ENCODE measurements at places on chromosomes 1 and 21. TPM values are rescaled to one million over a fixed set of nuclear protein-coding genes. Genes with fewer than 3 reads are reported as not detected.

DNA sequence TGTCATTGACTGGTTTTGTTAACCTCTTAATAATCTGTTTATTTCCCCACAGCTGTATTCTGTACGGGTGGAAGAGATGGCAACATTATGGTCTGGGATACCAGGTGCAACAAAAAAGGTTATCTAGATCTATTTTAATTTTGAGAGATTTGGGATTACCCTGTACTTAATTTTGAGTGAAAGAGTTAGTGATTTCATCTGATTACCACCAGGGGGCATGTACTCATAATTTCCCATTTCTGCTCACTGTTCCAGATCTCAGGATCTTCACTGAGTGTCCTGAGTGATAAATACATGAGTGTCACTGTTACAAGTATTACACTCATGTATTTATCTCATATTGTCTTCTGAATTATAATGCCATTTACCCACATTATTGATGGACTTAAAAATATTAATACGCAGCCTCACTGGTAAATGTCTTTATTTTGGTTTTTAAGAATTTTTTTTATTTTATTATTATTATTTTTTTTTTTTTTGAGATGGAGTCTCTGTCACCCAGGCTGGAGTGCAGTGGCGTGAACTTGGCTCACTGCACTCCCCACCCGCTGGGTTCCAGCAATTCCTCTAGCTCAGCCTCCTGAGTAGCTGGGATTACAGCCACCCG, 27.4 kb downstream of the DTL start:
- peak; percentile 54 for DNase-seq
- no peak overlapping the region for H3K4me3 ChIP-seq
- peaks cover 20% of the 10 kb centered on the region for H3K36me3 ChIP-seq
- no peak overlapping the region for H3K27ac ChIP-seq
- no peaks in the 10 kb centered on the region for H3K4me1 ChIP-seq

GRCh38 chr1:8571200-8571984, 246.0 kb downstream of the RERE start:
- H3K4me3 ChIP-seq, result no peak overlapping the region
- peaks cover 5% of the 10 kb centered on the region for H3K4me1 ChIP-seq
- DNase-seq, result no peak
- no peak overlapping the region for H3K27ac ChIP-seq
- H3K36me3 ChIP-seq, result no peaks in the 10 kb centered on the region

The HMGN2 gene
- 285 TPM for polyA plus RNA-seq

DNA sequence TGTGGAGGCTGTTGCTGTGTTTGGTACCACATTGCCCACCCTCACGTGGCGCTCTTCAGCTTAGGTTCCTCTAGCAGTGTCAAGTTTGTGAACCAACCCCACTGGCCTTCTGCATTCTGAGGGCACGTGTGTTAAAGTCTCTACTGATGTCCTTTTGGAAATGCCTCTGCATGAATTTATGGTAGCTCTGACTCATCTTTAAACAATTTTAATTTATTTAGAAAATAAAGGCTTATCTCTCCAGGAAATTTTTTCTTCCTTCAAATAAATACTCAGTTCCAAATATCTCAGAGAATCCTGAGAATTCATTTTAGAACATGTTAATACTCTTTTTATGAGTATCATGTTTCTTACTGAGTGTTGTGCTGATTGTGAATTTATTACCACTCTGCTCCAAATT, 5.5 kb downstream of the CD1D start:
- no peak for DNase-seq
- peaks cover 56% of the 10 kb centered on the region for H3K4me1 ChIP-seq
- peak overlapping the region; percentile 91 for H3K27ac ChIP-seq
- H3K4me3 ChIP-seq, result no peak overlapping the region
- peaks cover 28% of the 10 kb centered on the region for H3K36me3 ChIP-seq

The CRABP2 gene
- 1.1 TPM for polyA plus RNA-seq

The ARHGAP30 gene
- polyA plus RNA-seq, result 101 TPM

- H3K27me3 ChIP-seq, result no peaks in the 10 kb centered on the region
- H3K36me3 ChIP-seq, result no peaks in the 10 kb centered on the region
- peak; percentile 76 for DNase-seq
- H3K4me3 ChIP-seq, result peak within 1 kb of the TSS; percentile 3
- peaks cover 19% of the 10 kb centered on the region for H3K4me1 ChIP-seq
- peak within 1 kb of the TSS; percentile 44 for H3K27ac ChIP-seq
Observed at GRCh38 chr1:160646711-160647328, at the start of gene SLAMF1. TSS of gene SLAMF1 (minus strand) at chr1:160647044. CDS start at chr1:160646945, 99 bp downstream.

The ANKRD65 gene
- polyA plus RNA-seq, result not detected

- no peak overlapping the region for H3K4me3 ChIP-seq
- no peaks in the 10 kb centered on the region for H3K27me3 ChIP-seq
- H3K27ac ChIP-seq, result peak overlapping the region; percentile 43
- DNase-seq, result peak; percentile 60
- no peaks in the 10 kb centered on the region for H3K36me3 ChIP-seq
Observed at GRCh38 chr1:160625725-160626498, 20.9 kb downstream of the SLAMF1 start.

The PLA2G5 gene
- polyA plus RNA-seq, result not detected

DNA sequence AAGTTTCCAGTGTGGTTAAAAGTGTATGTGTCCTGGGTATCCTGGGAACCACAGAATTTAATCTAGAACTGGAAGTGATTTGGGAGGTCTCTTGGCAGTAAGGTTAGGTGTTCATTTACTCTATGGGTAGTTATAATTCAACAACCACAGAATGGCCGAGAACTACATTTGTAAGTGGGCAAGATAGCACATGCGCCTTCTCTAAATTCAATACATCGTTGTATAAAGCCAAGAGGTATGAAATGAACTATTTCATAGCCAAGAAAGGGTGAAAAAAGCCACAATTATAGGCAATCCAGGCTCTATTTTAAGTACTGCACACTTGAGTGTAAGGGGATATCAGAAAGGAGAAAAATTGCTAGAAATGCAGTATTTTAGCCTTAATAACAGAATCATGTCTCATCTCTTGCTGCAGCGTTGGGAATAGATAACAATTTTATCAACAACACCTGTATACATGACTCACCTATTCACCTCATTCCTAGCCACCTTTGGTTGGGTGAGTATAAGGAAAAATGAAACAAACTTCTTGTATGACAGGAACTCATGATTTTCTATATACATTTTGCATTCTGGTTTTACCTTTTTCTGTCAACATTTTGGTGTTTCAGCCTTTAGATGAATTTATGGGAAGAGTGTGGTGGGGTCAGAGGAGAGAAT, 4.5 kb downstream of the SDCCAG8 start:
- no peaks in the 10 kb centered on the region for H3K36me3 ChIP-seq
- H3K27ac ChIP-seq, result no peak overlapping the region
- no peaks in the 10 kb centered on the region for H3K27me3 ChIP-seq

DNA sequence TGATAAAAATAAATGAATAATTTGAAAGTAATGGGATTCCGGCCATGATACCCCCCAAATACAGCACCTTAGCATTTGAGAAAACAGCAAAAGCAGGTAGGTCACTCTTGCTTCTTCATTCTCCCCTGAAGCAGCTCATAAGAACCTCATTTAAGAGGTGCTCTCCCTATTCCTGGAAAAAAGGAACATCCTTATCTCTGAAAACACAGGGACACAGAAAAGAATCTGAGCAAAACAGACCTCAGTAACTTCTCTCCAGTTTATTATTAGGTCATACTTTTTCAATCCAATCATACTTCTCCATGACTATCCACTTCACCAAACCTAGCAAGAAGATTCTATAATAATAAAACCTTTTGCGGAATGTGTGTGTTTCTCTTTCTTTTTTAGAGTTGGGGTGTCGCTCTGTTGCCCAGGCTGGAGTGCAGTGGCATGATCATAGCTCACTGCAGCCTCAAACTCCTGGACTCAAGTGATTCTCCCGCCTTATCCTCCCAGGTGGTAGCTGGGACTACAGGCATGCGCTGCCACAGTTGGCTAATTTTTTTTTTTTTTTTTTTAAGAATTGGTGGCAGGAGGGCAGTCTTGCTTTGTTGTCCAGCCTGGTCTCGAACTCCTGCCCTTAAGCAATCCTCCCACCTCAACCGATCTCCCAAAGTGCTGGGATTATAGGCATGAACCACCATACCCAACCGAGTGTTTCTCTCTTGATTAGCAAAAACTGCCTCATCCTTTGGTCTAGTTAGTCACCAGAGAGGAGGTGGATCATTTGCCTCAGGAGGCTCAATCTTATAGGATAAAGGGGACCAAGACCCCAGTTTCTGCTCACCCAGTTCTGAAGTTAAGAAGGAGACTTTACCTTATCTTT, 10.6 kb upstream of the TRIM33 start:
- no peaks in the 10 kb centered on the region for H3K4me1 ChIP-seq
- no peak for DNase-seq
- H3K36me3 ChIP-seq, result no peaks in the 10 kb centered on the region
- no peak overlapping the region for H3K27ac ChIP-seq
- no peak overlapping the region for H3K4me3 ChIP-seq

GRCh38 chr1:90986953-90987352, 34.9 kb downstream of the ZNF644 start:
- DNase-seq, result no peak
- H3K4me1 ChIP-seq, result peaks cover 40% of the 10 kb centered on the region
- peaks cover 16% of the 10 kb centered on the region for H3K36me3 ChIP-seq
- H3K27ac ChIP-seq, result no peak overlapping the region
- H3K27me3 ChIP-seq, result no peaks in the 10 kb centered on the region
